Hematopoietic multipotent progenitor cell treated with erythropoietin and hydrocortisone succinate and interleukin-3 and kit ligand, for 15 days (in vitro differentiated cells): ENCODE measurements at places on chromosomes 6 and 20.

DNA sequence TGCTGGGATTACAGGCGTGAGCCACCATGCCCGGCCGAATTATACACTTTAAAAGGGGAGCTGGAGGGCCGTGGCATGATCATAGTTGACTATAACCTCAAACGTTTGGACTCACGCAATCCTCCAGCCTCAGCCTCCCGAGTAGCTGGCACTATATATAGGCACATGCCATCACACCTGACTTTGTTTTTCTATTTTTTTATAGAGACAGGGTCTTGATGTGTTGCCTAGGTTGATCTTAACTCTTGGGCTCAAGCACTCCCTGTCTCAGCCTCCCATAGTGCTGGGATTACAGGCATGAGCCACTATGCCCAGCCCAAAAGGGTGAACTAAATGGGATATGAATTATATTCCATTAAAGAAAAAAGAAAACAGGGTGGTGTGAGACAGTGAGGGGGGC lies 7.8 kb downstream of the PTGIS start:
- DNase-seq = no peak

DNA sequence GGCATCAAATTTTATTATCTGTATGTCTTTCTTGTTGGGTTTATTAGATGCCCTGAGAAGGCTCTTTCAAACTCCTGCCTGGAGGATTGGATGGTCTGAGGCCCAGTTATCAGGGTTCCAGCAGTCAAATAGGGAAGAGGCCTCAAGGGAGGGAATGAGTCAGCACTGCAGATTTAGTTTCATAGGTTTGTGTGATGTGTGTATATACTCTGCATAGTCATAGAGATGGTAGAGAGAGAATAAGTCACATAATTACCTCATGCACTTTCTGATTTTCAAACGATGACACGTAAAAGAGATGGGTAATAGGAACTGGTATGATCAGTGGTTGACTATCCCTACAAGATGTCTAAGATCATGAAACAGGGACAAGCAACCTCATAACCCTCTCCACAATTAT lies 82.1 kb downstream of the ADAT2 start:
- no peak for DNase-seq

GRCh38 chr6:14639983-14640599 lies 522.5 kb downstream of the CD83 start:
- DNase-seq = no peak

GRCh38 chr6:166583230-166583965 lies 3.1 kb downstream of the RAMACL start:
- no peak for DNase-seq

GRCh38 chr6:33312361-33313104 lies 1.3 kb downstream of the TAPBP start:
- DNase-seq = peak; percentile 70

DNA sequence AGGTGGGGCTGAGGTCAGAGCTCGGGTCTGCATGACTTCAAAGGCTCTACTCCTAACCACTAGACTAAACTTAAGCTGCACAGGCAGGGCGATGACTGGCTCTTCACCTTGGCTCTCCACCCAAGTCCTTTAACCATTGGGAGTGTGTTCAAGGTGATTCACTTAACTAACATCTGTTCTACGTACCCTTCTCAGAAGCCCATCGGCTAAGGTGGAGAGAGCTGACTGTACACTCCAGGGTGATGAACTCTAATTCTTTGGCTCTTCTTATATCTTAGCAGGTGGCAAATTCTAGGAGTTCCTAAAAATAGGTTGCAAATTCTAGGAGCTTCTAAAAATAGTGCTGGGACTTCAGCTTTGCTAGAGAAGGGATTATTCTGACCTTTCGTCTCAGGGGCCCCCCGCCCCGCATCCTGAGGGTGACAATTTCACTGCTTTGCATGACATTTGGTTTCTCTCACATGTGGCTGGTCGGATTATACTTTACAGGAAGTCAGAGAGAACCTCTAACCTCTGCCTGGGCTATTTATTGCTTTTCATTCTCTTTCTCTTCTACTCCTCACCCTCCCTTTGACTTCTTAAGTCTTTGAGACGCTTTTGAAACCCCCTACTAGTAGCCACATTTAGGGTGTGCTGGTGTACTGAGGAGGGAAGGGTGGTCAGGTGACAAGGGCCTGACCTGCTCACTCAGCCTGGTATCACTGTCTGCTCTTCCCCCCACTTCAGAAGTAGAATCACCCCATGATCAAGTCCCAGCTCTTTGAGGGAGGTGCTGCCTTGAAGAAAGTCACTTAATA lies 55.5 kb downstream of the PRDM1 start:
- no peak for DNase-seq

- DNase-seq = peak; percentile 5
Observed at GRCh38 chr6:144585217-144585814, 300.2 kb downstream of the UTRN start.

DNA sequence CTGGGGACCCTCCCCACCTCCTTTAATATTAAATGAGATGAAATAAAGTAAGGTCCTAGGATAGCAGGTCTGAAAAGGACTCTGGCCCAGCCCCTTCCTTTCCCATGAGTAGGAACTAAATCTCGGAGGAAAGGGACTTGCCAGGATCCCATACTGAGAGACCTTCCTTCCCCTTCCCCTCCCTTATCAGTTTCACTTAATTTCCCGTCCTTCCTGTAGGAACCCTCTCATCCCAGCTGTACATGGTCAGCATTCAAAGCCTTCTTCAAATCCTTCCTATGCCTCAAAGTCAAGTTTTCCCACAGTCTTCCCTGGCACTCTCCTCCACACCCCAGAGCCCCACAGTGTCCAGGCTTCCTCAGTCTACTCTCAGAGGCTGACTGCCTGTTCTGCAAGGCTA lies 71.3 kb upstream of the MYL9 start:
- no peak for DNase-seq

DNA sequence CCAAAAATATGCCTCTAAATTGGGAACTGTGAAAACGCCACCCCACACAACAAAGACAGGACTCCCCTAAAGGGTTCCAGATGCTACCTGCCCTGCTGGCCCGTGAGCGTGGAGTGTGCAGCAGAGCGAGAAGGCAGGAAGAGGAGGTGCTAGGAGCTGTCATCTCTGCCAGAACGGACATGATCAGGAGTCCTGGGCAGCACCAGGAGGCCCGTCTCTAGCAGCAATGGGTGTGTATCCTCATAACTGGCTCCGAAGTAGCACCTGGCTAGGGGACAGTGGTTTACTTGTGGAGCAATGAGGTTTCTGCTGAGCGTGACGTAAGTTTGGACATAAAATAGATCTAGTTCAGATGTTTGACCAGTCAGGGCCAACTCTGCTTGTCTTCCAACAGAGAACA lies 226.0 kb downstream of the CDH4 start:
- DNase-seq = no peak

DNA sequence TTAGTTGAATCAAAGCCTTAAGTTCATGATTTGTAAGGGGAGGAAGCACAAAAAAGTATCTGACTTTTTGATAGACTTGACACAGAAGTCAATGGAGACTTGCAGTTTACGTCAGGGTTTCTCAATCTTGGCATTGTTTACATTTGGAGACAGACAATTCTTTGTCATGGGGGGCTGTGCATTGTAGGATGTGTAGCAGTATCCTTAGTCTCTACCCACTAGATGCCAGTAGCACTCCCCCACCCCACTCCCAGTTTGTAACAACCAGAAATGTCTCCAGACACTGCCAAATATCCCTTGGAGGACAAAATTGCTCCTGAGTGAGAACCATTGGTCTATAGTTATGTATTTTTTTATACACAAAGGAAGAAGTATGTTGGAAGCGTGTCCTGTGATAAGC lies 434.1 kb downstream of the RFPL4B start:
- no peak for DNase-seq

GRCh38 chr20:4689220-4689619 lies 32.5 kb upstream of the PRND start:
- DNase-seq = no peak
